ENCODE measurements at places on chromosomes 16 and 17.

DNA sequence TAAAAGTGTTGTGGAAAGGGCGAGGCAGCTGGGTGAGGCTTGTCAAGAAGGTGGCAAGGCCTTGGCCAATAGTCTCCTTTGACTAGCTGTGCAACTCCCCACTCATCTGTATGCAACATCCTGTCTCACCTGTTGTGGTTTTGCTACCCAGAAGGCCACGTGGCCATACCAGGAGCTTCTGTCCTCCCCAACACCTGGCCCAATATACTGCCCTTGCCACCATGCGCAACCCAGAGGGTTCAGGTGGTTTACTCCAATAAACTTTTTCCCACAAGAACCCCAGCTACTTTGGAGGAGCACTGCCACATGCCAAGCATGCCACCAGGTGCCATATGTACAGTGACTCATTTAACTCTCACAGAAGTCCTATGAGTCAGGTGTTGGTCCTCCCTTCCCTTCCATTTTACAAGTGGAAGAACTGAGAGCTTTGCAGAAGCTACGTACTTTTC, 10.2 kb downstream of the MYO19 start:
- DNase-seq = no peak

DNA sequence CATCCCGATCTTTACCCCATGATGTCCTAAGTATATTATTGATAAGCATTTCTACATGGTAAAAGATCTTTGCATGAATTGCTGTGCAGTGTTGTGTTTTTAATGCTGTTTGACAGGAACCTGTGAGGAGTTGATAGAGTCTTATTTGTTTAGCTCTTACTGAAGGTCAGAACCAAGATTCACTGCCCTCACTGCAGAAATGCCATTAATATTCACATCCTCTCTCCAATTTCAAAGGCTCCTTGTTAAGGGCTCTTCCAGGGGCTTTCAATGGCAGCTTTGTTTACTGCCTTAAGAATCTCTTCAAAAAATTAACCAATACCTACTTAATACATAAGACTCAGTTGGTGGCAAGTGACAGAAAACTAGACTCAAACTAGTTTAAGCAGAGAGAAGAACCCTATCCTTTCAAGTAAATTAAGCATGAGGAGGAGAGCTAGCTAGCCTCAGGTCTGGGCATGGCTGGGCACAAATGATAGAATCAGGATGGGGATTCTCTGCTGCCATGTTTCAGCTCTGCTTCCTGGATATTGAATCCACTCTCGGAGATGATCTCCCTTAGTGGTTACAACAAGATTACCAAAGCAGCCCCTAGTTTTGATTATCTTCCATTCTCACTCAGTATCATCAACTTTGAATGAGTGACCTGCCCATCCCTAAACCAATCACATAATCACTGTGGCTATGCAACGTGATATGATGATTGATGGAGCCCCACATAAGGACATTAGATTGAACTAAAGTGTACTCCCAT, 311.8 kb downstream of the CDH11 start:
- no peak for DNase-seq

DNA sequence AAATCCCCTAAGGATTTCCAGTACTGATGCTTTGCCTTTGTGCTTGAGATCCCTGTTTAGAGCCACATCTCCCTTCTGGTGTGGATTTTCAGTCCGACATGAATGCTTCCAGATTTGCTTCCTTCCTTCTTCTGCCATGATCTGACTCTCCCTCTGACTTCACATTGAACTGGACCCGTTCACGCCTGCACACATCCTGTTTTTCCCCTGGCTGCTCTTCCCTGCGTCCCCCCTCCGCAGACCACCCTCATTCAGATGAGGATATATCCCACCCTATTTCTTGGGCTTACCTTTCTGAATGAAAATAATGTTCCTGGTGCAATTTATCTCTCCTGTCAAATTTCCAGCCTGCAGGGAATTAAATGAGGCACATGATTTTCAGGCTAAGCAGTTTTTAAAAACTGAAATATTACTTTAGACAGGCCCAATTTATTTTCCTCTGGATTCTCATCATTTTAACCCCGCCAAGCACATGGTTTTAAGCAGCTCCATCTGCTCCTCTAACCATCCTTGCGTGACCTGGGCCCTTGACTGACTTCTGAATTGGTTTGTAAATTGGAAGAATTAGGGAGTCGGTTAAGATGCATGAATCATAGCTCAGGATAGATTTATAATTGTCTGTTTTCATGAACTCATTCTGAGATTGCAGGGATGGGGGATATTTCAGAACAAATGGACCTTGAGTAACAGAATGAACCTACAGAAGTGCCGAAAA, 59.2 kb downstream of the BMERB1 start:
- no peak for DNase-seq

DNA sequence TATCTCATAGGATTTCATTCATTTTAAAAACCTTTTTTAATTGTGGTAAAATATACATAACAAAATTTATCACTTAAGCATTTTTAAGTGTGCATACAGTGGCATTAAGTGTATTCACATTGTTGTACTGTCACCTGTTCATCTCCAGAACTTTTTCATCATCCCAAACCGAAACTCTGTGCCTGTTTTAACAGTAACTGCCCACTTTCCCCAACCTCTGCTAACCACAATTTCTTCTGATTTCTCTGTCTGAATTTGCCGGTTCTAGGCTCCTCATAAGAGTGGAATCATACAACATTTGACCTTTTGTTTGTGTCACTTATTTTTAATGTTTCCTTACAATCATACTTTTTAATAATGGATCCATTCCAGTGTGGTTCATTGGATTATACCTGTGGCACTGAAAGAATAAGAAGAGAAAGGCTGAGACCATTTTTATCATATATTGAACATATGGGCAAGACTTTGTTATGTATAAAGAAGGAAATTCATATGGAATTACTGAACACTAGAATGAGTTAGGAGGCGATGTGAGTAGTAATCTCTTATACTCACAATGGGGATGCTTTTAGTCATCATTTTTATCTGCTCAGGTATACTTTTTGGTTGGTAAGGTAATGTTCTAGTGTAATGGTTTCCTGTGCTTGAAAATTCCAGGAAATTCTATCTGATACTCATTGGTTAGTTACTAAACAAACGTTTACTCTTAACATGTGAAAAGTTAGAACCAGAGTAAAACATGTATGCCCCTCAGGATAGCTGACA, 10.8 kb downstream of the CYLD start:
- DNase-seq = no peak

- DNase-seq = no peak
Observed at GRCh38 chr17:40433551-40434415, 9.5 kb upstream of the IGFBP4 start.

GRCh38 chr17:76193591-76193990, 46.7 kb downstream of the RNF157 start:
- no peak for DNase-seq

DNA sequence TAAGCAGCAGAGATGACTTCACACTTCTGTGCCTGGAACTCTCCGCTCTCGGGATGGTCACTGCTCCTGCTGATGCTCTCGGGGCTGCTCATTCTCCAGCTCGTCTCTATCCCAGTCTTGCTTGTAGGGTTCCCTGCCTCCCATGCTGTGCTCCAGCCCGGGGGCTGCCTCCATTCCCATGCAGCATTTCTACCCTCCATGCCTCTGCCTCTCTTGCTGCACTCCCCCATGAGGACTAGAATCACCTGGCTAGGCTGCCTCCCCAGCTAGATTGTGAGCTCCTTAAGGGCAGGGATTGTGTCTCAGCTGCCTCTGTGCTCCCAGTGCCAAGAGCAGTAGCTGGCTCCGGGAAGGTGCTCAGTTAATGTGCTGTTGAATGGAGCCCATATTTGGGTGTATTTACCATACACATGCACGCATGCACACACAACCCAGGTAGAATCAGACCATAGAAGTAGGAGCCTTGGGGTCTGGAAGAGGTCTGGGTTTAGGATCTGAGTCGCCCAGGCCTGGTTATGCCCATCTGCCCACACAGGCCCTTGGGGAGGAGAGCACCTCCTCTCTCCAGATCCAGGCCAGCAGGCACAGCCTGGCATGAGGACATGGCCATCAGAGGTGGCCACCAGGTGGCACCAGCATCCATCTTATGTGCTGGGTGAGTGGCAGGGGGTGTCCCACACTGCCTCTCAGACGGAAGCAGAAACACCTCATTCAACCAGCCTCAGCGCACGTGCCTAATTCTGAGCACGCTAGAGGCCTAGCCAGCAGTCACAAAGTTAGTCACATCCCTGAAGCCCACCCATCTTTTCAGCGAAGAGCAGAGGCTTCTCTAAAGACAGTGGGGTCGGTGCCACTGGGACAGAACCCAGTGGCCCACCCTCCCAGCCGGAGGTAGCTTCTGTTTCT, 9.3 kb downstream of the GIT1 start:
- peak; percentile 78 for DNase-seq

- DNase-seq = no peak
Observed at GRCh38 chr17:73030501-73030921, 62.0 kb downstream of the SLC39A11 start.

DNA sequence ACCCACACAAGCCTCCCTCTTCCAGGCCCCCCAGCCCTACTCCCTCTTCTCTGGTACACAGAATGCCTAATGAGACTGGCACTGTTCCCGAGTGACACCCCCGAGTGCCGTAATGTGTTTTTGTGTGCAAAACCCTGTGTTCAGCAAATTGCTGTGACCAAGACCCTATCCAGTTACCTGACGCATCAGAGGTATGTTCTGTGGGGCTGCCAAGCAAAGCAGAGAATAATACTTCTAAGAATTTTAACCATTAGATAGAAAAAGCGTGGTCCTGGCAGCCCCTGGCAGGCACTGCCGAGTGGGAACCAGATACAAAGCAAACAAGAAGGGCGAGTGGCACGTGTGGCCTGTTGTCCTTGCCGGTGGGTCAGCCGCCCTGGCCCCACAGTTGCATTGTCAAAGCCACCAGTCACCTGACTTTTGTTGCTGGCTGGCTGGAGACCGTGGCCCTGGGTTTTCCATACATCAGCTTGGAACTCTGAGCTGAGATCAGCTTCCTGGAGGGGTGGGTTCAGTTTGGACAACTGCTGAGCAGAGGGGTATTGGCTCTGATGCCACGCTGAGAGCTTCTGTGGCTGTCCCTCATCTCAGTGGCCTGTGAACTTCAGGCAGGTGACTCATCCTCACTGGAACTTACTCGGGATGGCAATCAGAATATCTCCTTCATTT, 69.1 kb upstream of the BRD7 start:
- no peak for DNase-seq

- DNase-seq = peak; percentile 98
Observed at GRCh38 chr17:14300575-14301278, at the start of gene HS3ST3B1. Gene HS3ST3B1 (plus strand): TSS chr17:14301081. CDS start chr17:14301519, 438 bp downstream.

Measured in stimulated activated CD8-positive, alpha-beta memory T cell treated with anti-CD3 and anti-CD28 coated beads, Interleukin-7, amount 100 ng/mL, for 24 hours (primary cell).